Stimulated activated CD4-positive, alpha-beta T cell treated with anti-CD3 and anti-CD28 coated beads, TNF-alpha, amount 100 ng/mL, for 4 hours (primary cell): ENCODE measurements at places on chromosomes 4 and X.

DNA sequence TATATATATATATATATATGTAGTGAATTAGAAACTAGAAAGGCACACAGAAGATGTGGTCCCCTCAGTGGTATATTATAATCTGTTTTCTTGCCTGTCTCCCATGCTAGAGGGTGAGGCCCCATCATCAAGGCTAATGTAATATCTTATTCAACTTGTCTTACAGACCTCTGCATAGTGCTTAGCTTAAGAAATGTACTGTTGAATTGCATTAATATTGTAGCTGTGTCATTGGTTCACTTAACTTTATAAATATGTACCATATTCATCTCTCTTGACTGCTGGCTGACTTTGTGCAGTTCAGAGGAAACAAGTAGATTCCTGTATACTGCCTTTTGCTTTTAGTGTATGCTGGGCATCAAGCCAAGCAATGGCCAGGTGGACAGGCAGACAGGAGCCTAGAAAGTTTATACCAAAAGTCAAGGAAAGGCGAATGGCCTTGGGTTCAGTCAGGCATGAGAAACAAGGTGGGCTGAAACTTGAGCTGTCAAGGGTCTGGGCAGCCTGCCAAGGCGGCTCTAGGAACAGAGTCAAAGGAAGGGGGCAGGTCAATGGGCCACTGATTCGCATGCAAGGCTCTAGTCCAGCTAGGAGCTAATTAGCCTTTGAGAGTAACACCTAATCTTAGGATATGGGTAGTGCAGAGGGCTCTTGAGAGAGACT lies 78.8 kb upstream of the LEF1 start:
- DNase-seq = no peak

DNA sequence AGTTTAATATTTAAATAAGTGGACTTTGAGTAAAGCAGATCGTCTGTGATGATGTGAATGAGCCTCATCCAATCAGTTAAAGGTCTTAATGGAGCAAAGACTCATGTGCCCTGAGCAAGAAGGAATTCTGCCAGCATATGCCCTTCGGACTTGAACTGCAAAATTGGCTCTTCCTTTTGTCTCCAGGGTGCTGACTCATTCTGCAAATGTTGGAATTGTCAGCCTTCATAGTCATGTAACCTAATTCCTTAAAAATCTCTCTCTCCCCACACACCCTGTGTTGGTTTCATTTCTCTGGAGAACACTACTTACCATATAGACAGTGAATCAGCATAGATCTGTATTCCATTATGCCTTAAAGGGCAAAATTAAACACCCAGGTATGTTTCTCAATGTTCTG lies 609.8 kb upstream of the GALNTL6 start:
- no peak for DNase-seq

DNA sequence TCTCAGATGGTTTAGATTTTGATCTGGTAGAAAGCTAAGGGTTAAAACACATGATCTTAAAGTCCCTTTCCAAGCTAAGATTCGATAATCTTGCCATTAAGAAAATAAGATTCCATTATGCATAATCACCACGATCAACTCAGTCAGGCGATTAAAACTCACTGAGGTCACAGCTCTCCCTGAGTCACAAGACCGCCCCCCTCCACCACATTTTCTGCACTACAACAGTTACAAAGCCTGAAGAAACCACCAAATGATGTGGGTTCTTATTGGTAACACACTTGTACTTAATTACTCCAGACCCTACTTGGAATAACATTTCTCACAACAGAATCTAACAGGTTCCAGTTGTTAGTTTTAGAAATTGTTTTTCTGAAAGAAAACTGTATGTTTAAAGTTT lies 62.8 kb downstream of the SH3KBP1 start:
- peak; percentile 24 for DNase-seq

DNA sequence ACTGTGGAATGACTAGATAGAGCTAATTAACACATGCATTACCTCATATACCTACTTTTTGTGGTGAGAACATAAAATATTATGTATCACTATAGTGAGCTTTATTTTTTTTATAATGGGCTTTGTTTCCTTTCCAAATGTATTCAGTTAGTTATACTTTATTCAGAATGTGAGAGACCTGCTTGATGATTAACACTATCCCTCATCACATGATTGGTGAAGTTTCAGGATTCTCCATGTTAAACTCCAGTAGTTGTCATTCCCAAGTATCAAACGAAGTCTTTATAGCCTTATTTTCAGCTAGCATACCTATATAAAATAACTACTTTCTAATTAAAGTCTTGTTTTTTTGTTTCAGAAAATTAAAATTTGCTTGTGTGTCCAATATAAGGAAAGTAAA lies 8.8 kb downstream of the ZXDA start:
- DNase-seq = no peak

DNA sequence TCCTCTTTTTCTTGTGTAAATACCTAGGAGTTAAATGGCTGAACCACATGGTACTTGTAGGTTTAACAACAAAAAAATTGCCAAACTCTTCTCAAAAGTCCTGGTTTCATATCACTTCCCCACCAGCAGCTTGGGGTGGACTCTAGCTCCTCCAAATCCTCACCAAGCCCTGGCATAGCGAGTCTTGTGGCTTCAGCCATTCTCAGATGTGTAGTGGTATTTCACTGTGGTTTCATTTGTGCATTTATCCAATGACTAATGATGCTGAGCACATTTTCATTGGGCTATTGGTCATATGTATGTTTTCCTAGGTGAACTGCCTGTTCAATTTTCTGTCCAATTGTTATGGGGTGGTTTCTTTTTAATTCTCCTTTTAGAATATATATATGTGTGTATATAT lies 249.3 kb downstream of the NLGN4X start:
- DNase-seq = no peak

DNA sequence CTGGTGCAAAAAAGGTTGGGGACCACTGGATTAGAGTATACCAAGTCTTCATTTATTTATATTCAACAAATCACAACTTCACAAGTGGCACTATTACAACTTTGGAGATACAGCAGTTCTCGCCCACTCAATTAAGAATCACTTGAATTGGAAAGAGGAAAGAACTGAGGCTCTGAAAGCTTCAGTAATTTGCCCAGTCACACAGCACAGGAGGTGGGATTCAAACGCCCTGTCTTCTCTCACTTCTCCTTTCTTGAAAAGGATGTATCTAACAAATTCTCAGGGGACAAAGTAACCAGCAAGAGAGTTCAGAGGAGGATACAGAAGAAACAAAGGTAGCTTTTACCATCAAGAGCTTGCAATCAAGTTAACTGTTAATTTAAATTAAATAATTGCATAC lies 12.4 kb downstream of the SMIM14 start:
- no peak for DNase-seq

DNA sequence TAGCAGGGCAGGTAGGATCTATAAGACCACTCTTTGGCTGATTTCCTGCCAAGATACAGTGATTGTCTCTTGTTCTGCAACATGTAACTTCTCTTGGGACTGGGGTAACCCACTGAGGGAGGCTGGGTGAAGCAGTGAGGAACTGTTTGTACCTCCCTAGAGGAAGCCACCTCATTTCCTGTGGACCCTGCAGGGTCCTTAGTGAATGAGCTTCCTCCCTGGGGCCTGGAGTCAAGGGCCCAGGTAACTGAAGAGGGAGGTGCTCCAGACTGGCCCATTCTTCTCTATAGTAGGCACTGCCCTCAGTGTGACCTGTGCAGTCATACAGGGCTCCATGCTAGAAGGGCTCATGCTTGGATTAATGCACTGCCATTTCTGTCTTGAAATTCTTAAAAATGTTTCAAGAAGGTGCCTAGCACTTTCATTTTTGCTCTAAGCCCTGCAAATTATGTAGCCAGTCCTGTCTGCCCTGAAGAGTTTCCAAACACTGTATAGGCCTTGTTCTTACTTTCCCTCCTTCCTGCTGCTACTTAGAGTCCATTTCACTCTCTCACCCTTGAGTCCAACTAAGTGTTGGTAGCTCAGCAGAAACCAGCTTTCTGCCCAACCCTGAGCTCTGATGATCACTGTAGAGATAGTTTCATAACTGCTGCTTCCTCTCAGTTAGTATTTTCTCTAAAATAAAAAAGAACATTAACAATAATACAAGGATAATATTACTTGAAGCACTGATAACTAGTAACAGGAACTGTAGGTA lies 8.5 kb upstream of the GRIA3 start:
- no peak for DNase-seq

GRCh38 chr4:7530082-7530481 lies 95.4 kb upstream of the PSAPL1 start:
- no peak for DNase-seq

DNA sequence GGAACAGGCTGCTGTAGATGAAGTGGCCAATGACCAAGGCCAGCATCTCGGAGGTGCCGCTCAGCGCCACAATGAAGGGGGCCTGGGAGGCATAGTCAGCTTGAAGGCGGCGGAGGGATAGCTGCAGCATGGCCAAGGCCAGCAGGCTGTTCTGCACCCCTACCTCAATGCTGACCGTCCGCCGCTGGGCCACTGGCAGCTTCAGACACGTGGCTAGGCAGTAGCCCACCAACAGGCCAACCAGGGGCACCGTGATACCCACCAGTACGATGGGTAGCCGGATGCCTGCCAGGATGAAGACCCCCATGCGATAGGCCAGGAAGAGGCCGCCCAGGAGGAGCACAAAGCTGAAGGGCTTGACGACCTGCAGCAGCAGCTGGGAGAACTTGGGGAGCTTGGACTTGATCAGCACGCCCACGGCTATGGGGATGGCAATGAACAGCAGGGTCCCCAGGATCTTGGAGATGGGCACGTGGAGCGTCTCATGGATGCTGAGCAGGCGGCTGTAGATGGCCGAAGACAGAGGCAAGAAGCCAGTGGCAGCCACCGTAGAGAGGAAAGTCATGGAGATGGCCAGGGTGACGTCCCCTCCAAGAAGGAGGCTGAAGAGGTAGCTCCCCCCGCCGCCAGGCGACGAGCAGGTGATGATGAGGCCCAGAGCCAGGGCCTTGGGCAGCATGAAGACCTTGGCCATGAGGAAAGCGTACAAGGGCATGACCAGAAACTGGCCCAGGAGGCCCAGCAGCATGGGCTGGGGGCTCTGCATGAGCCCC lies 1.3 kb upstream of the UBL4A start:
- no peak for DNase-seq

GRCh38 chr4:83297548-83298260 lies 13.1 kb upstream of the COQ2 start:
- no peak for DNase-seq
